ENCODE measurements at places on chromosomes 7 and 10.

DNA sequence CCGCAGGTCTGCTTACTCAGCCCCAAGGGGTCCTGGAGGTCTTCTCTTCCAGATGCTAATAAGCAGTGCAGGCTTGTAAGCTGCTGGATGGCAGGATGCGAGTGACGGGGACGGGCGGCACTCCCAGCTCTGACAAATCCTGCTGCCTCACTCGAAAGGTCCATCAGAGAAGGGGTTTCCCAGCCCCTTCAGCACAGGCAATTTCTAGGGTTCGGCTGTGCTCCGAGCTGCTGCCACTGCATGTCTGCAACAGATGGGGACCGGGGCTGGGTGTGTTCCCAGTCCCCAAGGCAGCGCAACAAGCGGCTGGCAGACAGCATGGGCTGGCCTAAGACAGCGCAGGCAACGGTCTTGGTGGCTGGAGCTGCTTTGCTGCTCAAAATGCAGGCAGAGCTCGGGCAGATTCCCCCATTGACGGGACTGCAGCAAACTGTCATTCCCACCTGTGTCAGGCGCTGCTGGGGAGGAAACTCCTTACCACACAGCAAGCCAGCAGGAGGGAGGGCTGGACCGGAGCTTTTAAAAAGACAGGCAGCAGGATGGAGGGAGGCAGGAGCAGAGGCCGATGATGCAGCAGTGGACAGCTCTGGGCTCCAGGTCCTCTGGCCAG, 62.4 kb downstream of the PRKAG2 start:
- no peak for DNase-seq

DNA sequence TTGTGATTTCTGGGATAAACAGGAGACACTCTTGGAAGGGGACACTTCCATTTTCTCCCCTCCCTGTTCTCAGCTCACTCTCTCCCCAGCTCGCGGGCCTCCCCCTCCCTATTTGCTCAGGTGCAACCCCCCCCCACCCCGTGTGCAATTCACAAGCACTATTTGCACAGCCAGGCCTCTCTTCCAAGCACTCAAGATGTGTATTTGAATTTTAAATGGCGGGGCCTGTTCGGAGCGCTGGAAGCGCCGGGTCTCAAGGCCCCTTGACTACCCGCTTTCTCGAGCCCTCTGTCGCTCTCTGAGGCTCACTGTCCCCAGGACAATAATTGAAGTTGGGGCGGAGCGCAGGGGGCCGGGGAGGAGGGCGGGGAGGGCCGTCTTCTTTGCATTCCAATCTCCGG, 7.8 kb downstream of the SHH start:
- no peak for DNase-seq

GRCh38 chr7:32077806-32078205, 7.6 kb upstream of the PDE1C start:
- no peak for DNase-seq

- DNase-seq = no peak
Measured at GRCh38 chr10:113754125-113754524, 2.6 kb downstream of the PLEKHS1 start.

- DNase-seq = no peak
Measured at GRCh38 chr7:116384936-116385635, 114.5 kb upstream of the CAV2 start.

DNA sequence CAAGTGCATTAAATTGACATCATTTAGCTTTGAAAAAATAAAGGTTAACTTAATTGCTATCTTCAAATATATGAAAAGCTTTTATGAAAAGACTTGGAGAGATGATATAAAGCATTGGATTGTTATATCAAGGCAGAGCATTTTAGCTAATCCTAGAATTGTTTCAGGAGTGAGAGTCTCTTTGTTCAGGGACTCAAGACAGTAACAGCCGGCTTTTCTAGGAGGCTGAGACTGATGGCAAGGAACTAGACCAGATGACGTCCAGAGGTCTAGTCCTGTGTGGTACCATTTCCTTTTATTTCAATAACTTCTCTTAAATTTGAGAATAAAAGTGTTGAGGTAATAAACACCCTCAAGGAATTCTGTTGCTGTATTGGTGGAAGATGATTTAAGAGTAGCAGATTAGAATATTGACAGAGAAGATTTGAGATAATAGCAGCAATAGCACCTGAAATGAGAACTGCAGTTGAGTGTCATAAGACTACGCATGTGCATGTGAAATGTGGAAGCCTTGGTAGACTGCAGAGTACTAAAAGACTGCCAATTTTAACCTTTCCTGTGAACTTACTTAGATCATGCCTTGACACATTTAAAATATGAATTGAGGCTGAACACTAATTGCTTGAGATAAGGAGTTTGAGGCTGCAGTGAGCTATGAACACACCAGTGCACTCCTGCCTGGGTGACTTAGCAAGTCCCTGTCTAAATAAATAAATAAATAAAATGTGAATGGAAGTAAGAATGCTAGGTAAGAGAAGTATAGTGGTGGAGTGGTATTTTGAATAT, 79.6 kb downstream of the ZNRF2 start:
- DNase-seq = no peak

GRCh38 chr7:157627033-157627432, 290.2 kb downstream of the DNAJB6 start:
- DNase-seq = no peak

GRCh38 chr10:128695931-128696330, 569.7 kb upstream of the MKI67 start:
- no peak for DNase-seq

DNA sequence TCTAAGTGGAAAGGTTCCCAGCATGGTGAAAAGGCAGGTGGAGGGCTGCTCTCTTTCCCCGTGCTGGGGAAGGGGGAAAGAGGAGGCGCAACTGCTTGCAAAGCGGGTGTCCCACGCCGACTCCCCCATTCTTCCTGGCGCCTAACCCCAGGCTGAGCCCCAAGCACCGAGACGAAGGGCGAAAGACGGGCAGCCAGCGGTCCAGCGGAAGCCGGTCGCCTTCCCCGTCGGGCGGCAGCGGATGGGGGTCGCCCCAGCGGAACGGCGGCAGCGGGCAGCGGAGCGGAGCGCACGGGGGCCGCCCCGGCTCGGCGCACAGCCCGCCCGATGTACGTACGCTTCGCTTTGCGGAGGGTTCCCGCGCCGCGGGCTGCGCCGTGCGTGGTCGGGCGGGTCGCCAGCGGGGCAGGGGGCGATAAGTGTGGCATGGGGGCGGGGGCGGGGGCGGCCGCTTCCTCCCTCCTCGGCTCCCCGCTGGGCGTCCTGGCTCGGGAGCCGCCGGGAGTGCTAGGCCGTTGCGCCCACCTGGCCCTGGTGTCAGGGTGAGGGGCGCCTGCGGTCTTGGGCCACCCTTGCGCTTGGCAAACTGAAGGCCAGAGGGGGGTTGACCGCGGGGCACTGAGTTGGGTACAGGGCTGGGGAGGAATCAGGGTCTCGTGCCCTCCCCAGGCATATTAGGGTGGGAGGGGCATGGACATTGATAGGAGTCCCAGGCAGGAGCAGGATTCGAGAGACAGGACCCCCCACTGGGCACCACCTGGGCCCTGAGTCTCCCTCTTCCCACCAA, 35.2 kb upstream of the HSPB1 start:
- no peak for DNase-seq

DNA sequence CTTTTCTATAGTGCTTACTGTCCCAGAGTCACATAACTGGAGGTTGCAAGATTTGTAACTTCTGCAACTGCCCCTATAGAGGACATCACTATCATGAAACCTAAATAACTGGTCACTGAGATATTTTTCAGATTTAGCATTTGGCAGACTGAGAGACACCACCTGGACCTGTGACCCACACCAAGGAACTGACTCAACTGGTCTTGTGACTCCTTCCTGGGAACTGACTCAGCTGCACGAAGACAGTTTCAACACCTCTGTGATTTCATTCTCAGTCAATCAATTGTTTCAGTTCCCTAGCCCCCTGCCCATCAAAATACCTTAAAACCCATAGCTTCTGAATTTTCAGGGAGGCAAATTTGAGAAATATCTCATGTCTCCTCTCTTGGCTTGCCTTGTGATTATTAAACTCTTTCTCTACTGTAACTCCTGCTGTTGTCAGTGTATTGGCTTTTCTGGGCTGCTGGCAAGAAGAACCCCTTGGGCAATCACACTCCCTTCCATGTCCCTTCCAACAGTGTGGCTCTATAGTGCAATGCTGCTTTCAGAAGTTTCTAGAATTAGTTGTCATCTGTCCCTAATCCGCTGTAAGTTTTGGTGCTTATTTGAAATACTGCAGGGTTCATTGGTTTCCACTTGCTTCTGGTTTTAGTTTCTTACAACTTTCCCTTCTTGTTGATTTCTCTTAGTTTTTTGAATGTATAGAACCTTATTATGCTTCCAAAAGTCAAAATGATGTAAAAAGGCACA, 127.8 kb upstream of the ADCY1 start:
- DNase-seq = no peak

DNA sequence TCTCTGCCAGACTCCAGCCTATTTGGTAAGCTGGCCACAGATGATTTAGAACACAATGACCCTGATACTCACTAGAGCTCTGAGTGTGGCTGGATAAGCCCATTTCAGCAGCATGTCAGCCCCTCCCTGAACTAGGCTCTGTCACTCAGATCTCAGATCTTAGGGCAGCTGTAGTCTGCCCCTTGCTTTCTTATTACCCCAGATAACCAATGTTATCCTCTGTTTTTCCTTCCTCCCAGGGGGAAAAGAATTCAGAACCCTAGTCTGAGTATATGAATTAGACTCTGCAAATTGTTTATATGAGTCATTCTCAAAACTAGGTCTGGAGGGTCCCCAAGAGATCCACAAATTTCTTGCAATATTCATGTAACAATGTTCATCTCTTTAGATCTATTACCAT, 286.2 kb downstream of the KCNMA1 start:
- DNase-seq = no peak

DNA sequence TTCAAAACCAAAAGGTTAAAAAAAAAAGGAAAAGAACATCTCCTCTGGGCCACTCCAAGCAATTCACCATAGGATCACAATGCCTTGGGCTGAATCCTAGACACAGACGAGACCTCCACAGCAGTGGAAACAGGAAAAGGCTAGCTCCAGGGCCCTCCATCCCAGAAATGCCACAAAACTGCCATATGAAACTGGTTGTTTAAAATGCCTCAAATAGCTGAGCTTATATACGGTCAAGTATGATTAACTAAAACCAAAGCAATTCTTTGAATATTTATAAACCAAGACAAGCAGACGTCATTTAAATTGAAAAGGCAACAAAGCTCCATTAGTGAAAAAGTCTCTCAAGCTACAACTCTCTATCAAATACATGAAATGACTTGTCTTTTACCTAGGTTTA, 63.1 kb downstream of the DOCK4 start:
- no peak for DNase-seq

GRCh38 chr7:28984631-28985030, 26.5 kb upstream of the TRIL start:
- no peak for DNase-seq

DNA sequence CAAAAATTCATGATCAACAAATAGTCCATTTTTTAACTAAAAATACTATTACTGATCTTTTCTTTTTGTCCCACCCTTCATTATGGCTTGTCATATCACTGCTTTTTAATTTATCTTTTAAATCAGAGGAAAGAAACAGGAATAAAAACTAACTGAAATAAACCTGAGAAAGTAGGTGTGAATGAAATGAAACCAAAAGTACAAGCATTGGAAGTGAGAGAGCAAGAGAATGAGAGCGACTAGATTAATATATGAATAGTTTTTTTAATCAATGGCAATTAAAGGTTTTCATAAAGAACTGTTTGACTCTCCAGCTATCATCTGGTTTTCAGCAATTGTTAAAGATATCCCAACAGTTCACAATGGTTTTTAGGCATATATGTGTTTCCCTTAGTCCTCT, 137.8 kb downstream of the SPAG6 start:
- no peak for DNase-seq

DNA sequence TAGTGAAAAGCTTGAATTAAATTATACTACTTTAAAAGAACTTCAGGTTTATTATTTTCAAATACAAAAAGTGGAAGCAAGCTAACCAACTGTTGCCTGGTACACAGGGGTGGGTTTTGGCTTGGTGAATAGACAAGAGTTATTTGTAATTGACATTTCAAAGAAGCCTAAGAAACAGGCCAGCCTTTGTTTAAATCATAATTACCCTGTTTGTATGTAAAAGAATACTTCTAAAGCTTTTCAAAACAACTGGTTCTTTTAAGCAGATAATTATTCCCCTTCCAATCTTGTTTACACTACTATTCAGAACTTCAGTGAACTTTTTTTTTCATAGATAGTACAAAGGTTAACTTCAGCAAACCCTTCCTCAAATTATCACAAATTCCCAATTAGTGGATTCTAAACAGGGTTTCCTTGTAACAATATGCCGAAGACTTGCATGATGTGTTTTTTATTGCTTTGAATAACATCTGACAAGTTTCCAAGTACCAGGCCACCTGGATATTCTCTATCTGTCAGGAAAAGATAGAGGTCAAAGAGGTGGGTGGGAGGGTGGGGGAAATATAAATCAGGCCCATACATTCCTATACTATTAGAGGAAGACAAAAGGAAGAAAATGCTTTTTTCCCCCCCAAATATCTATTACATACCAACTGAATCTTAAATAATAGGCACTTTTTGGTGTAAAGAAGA, 20.4 kb downstream of the SSMEM1 start:
- DNase-seq = no peak

DNA sequence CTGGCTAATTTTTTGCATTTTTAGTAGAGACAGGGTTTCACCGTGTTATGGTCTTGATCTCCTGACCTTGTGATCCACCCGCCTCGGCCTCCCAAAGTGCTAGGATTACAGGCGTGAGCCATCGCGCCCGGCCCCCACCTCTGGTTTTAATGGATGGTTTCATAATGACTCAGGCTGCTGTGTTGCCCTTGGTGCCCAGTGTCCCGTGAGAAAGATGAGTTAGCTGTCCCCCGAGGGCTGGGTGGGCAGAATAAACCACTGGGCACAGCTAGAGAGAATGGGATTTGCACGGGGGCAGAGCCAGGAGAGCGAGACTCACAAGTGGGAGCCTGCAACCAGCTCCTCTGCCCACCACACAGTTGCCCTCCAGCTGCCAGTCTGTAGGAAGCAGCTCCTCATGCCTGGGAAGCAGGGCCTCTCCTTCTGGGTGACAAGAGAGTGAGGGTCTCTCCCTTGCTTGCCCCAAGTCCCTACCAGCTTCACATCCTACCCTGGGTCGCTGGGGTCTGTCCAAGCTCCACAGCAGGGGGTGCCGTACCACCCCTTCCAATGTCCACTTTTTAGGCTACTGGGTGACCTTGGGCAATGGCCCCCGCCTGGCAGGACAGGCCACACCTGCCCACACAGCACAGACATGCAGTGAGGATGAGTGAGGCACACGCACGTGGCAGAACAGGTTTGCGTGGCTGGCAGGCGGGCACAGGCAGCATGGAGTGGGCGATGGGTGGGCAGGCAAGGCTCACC, 16.1 kb upstream of the NDST2 start:
- no peak for DNase-seq
